ENCODE measurements at places on chromosomes 16 and 17.

GRCh38 chr16:72992142-72992601 lies 55.8 kb downstream of the ZFHX3 start:
- DNase-seq, result no peak

DNA sequence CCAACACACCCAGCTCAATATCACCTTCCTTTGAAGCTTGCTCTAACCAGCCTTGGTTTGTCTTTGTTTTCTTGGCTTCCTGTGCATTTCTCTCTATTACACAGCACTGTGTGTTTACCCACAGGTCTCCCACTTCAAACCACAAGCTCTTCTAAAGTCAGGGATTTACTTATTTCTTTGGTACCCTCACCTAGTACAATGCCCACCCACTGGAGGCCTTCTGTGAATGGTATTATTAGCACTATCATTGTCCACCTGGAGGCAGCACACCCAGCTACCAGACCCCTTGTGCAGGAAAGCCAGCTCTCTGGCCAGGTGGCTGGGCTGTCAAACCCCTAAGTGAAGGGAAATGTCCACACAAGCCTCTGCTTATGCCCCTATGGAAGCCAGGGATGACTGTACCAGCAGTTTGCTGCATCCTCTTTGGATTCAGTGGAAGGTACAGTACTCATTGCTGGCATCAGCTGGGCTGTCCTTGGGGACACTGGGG lies 9.4 kb upstream of the TOP2A start:
- DNase-seq, result no peak

GRCh38 chr16:25709213-25709612 lies 17.5 kb downstream of the HS3ST4 start:
- DNase-seq, result no peak

GRCh38 chr17:63436523-63437110 lies 9.5 kb downstream of the CYB561 start:
- DNase-seq, result no peak

Measured in GOT3 (cell line).